A549 treated with CORT108297 at 1 μM for 4 hours (cell line): ENCODE measurements at places on chromosomes 5 and 9. TPM values are rescaled to one million over a fixed set of nuclear protein-coding genes. Genes with fewer than 3 reads are reported as not detected.

The PLPP6 gene
- total RNA-seq, result 9.3 to 12.8 TPM (median 10.4 TPM) in 5 replicates

The LCN1 gene
- 0.12 TPM in 1 of 5 replicates, not detected in the others for total RNA-seq

The C9orf153 gene
- total RNA-seq, result 0.09 to 0.46 TPM (median 0.18 TPM) in 5 replicates

The PCDHGC5 gene
- 0.02 to 0.03 TPM (median 0.03 TPM) in 3 of 5 replicates, not detected in the others for total RNA-seq

The CDH9 gene
- total RNA-seq, result not detected in 5 replicates

The TNFSF8 gene
- not detected in 5 replicates for total RNA-seq

The LHX6 gene
- 0.41 to 0.61 TPM (median 0.44 TPM) in 5 replicates for total RNA-seq

The C9orf85 gene
- 13.5 to 18.3 TPM (median 14.8 TPM) in 5 replicates for total RNA-seq

The ECM2 gene
- 0.13 to 0.30 TPM (median 0.19 TPM) in 5 replicates for total RNA-seq

The RNF180 gene
- 0.30 to 0.46 TPM (median 0.39 TPM) in 5 replicates for total RNA-seq

The INSL4 gene
- total RNA-seq, result 14.2 to 17.2 TPM (median 16.6 TPM) in 5 replicates

The TRPM3 gene
- total RNA-seq, result not detected in 5 replicates

The ANKRD33B gene
- 8.2 to 12.4 TPM (median 10.8 TPM) in 5 replicates for total RNA-seq

The TMEM215 gene
- 0.02 to 0.05 TPM in 2 of 5 replicates, not detected in the others for total RNA-seq

The UIMC1 gene
- total RNA-seq, result 39.5 to 45.2 TPM (median 42.2 TPM) in 5 replicates

The EXOC3 gene
- 28.2 to 33.3 TPM (median 31.5 TPM) in 5 replicates for total RNA-seq

The SPINK5 gene
- not detected in 5 replicates for total RNA-seq

The FSD1L gene
- total RNA-seq, result 3.4 to 4.3 TPM (median 4.0 TPM) in 5 replicates

The ACOT12 gene
- total RNA-seq, result 0.16 to 0.35 TPM in 2 of 5 replicates, not detected in the others

The UBE2QL1 gene
- 0.14 to 0.22 TPM (median 0.17 TPM) in 5 replicates for total RNA-seq

The BAAT gene
- 0.33 to 0.60 TPM (median 0.41 TPM) in 5 replicates for total RNA-seq

The PFN3 gene
- total RNA-seq, result not detected in 5 replicates

The RNF44 gene
- total RNA-seq, result 27.0 to 44.7 TPM (median 41.0 TPM) in 5 replicates

The TNFSF15 gene
- total RNA-seq, result 0.21 to 0.40 TPM (median 0.25 TPM) in 5 replicates

The APBA1 gene
- total RNA-seq, result 0.11 to 0.29 TPM (median 0.14 TPM) in 5 replicates

The TMEFF1 gene
- 0.68 to 1.8 TPM (median 1.2 TPM) in 5 replicates for total RNA-seq

The SPTLC1 gene
- 57.1 to 79.0 TPM (median 62.0 TPM) in 5 replicates for total RNA-seq

The ADAMTS2 gene
- total RNA-seq, result 0.05 to 0.22 TPM (median 0.08 TPM) in 5 replicates

The PCDHGB1 gene
- 1.3 to 2.0 TPM (median 1.8 TPM) in 5 replicates for total RNA-seq

The GALNT12 gene
- total RNA-seq, result 3.4 to 5.3 TPM (median 4.9 TPM) in 5 replicates

The SLC6A3 gene
- total RNA-seq, result 0.05 to 0.09 TPM (median 0.07 TPM) in 5 replicates

The MARCHF11 gene
- total RNA-seq, result not detected in 5 replicates

The TAF11L2 gene
- total RNA-seq, result not detected in 5 replicates

The LRSAM1 gene
- total RNA-seq, result 9.4 to 12.6 TPM (median 11.2 TPM) in 5 replicates
